AG09319 (cell line): ENCODE measurements at places on chromosomes 7 and 10.

- DNase-seq = no peak
These were observed 147.8 kb downstream of the MAD1L1 start for GRCh38 chr7:2084781-2085505.

- DNase-seq = no peak
These were observed 171.0 kb downstream of the SEM1 start for GRCh38 chr7:96538632-96539031.

DNA sequence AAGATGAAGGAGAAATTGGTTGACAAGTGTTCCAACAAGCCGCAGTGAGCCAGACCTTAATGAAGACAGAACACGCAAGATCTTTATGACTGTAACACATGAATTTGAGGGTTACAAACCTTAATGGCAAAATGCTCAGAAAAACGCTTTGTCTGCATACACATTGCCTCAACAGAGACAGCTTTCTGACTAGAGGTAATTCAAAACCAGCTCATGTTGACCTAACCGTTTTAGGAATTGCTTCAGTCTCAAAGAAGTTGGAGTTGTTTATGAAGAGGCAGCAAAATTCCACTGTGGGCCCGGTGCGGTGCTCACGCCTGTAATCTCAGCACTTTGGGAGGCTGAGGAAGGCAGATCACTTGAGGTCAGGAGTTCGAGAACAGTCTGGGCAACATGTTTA lies 2.2 kb upstream of the GTF2I start:
- DNase-seq = no peak

DNA sequence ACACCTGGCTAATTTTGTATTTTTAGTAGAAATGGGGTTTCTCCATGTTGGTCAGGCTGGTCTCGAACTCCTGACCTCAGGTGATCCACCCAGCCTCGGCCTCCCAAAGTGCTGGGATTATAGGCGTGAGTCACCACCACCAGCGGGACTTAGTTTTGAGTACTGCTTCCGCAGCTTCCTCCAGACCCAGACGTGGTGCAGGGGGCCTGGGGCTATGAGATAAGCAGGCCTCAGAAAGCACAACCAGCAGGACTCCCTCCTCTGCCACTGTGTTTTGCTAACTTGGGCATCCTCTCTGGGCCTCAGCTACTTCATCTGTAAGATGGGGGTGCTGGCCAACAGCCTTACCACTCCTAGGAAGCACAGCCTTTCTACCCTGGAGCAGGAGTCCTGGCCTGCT lies 37.8 kb downstream of the GOLGA7B start:
- DNase-seq = no peak

DNA sequence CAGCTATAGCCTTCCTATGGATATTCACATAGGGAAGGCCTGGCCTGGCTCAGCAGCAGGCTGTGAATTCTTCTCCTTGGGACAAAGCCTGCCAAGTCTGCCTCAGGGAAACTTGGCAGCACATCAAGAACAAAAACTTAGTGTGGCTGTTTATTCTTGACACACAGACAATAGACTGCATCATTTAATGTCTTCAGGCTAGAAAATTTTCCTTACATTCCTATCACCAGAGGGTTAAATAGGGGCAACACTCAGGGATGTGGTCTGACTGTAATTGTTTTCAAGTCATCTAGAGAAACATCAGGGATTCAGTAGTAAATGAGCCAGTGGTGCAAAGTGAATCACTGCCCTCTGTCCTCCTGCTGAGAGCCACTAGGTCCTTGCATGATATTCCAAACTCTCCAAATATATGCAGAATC lies 137.3 kb downstream of the SEMA3C start:
- peak; percentile 43 for DNase-seq

- no peak for DNase-seq
These were observed at the start of gene DPYSL4 for GRCh38 chr10:132186488-132187429. Gene DPYSL4, plus strand, starts transcription at chr10:132186948. Its CDS starts 116 bp downstream, at chr10:132187064.

DNA sequence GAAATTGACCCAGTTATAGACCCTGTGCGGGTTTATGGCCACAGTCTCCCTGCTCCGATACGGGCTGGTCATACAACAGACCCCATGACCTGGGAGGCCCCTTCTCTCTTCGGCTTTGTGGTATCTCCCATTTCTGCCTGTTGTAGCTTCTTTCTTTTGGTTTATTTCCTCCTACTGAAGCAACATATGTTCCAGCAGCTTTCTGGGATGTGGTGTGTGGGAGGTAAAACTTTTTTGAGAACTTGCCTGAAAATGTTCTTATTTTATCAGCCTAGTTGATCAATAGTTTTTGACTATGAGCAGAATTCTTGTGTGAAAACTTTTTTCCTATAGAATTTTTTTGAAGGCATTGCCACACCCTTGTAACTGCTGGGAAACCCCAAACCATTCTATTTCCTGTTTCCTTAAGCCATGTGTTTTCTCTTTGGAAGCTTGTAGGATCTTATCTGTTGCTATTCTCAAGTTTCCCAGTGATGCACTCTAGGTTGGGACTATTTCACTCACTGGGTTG lies 80.0 kb downstream of the DAGLB start:
- DNase-seq = no peak
